PC-9 (cell line): ENCODE measurements at places on chromosomes 1 and 21. TPM values are rescaled to one million over a fixed set of nuclear protein-coding genes. Genes with fewer than 3 reads are reported as not detected.

MRPS15 gene
- total RNA-seq: 138 and 200 TPM in 2 replicates

LAMC2 gene
- 105 and 109 TPM in 2 replicates for total RNA-seq

KIF14 gene
- 22.8 and 30.0 TPM in 2 replicates for total RNA-seq

OVAAL gene
- total RNA-seq: not detected in 2 replicates

LCE2C gene
- not detected in 2 replicates for total RNA-seq

NR1I3 gene
- not detected in 2 replicates for total RNA-seq

- no peaks in the 10 kb centered on the region for H3K36me3 ChIP-seq
- H3K27ac ChIP-seq: no peak overlapping the region
- no peak for DNase-seq
- no peaks in the 10 kb centered on the region for H3K4me1 ChIP-seq
Measured at GRCh38 chr1:165416876-165417275, 28.1 kb downstream of the RXRG start.

- no peak for DNase-seq
- H3K27ac ChIP-seq: no peak overlapping the region
- H3K27me3 ChIP-seq: no peaks in the 10 kb centered on the region
Measured at GRCh38 chr1:247614625-247615024, 9.2 kb downstream of the OR2G3 start.

DNA sequence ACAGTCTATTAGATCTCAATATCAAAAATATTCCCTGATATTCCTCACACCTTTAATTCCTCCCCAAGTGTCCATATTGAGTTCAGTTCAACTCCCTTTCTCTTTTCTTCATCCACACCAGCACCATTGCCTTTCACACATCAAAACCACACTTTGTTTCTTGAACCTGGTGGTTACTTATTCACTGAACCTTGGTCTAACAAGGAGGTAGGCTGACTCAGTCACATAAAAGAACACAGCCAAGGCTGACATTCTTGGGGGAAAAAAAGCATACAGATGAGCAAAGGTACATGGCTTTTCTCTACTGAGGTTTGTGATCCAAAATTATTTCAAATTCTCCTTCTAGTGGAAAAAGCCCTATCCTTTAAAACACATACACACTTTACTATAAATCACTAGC is 131.7 kb upstream of the USH2A start:
- no peak overlapping the region for H3K4me3 ChIP-seq
- no peaks in the 10 kb centered on the region for H3K36me3 ChIP-seq
- H3K4me1 ChIP-seq: no peaks in the 10 kb centered on the region
- no peaks in the 10 kb centered on the region for H3K27me3 ChIP-seq
- H3K27ac ChIP-seq: no peak overlapping the region

GRCh38 chr21:38223893-38224540 is 32.8 kb upstream of the KCNJ15 start:
- H3K4me3 ChIP-seq: no peak overlapping the region
- H3K27me3 ChIP-seq: no peaks in the 10 kb centered on the region

- peaks cover 67% of the 10 kb centered on the region for H3K4me1 ChIP-seq
- H3K27me3 ChIP-seq: no peaks in the 10 kb centered on the region
- H3K4me3 ChIP-seq: peak overlapping the region; percentile 90
Measured at GRCh38 chr1:61081686-61082310, 563 bp upstream of the NFIA start.

DNA sequence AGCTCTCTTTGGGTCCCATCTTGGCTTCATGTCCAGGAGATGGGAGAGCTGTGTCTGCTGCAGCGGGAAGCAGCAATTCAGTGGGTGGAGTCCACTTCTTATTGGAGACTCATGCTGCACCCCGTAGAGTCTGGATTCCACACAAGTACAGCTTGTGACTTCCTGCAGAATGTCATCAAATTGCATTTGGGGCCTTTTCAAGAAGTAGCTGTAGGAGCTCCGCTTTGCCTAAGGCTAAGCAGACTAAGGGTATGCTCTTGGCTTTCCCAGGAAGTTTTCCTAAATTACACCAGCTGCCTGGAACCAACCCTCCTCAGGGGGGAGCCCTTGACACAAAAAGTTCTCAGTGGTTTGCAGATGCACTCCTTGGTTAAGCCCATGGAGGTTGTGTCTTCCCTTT is 5.7 kb upstream of the MOB3C start:
- no peaks in the 10 kb centered on the region for H3K36me3 ChIP-seq
- no peak overlapping the region for H3K4me3 ChIP-seq
- no peak overlapping the region for H3K27ac ChIP-seq
- peaks cover 20% of the 10 kb centered on the region for H3K4me1 ChIP-seq
- H3K27me3 ChIP-seq: no peaks in the 10 kb centered on the region
- DNase-seq: peak; percentile 46

- H3K4me3 ChIP-seq: peak overlapping the region; percentile 93
- no peaks in the 10 kb centered on the region for H3K27me3 ChIP-seq
- H3K27ac ChIP-seq: no peak overlapping the region
Measured at GRCh38 chr1:2231532-2232254, 3.6 kb downstream of the SKI start.

- no peaks in the 10 kb centered on the region for H3K4me1 ChIP-seq
- no peak overlapping the region for H3K4me3 ChIP-seq
- no peak overlapping the region for H3K27ac ChIP-seq
- 0 out of 2 replicates have a peak, but pooled peaks cover 6% of the 10 kb centered on the region for H3K27me3 ChIP-seq
- no peaks in the 10 kb centered on the region for H3K36me3 ChIP-seq
Measured at GRCh38 chr1:239128541-239128940, 257.8 kb upstream of the CHRM3 start.

DNA sequence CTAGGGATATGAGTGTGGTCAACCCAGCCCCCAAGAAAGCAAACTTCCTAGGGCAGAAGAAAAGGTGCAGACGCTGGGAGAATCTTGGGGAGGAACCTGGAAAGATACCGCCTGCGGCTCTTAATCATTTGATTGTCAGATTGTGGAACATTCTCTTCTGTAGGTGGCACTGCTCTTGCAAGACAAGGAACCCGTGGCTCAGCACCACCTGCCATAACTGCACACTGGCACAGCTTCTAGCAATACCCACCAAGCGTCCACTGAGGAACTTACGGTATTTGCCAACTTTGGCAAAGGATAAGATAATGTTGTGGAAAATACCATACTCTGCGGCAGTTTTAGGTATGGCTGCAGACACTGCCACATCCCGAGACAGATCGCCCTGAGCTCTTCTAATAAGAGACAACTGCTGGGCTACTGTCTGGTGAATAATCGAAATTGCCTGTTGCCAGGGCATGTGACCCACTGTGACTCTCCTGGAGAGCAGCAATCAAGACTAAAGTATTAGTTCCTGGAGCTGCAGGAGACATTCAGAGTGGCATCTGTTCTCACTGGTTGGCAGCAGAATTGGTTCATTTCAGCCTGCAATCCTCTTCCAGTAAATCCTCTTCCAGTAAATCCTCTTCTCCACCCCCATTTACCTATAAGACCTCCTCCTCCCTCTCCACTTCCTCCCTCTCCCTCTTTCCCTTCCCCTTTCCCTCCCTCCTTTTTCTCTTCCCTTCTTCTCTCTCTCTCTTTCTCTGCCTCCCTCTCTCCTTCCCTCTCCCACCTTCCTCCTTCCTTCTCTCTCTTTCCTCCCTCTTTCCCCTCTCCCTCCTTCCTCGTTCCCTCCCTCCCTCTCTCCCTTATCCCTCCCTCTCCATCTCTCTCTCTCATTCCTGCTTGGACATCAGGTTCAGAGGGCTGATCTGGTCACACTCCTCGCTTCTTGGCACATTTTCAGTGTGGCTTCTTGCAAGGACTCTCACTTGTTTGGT is 49.7 kb upstream of the B3GALT5 start:
- no peaks in the 10 kb centered on the region for H3K36me3 ChIP-seq
- H3K4me3 ChIP-seq: no peak overlapping the region
- no peaks in the 10 kb centered on the region for H3K4me1 ChIP-seq
- no peak overlapping the region for H3K27ac ChIP-seq
- no peak for DNase-seq

DNA sequence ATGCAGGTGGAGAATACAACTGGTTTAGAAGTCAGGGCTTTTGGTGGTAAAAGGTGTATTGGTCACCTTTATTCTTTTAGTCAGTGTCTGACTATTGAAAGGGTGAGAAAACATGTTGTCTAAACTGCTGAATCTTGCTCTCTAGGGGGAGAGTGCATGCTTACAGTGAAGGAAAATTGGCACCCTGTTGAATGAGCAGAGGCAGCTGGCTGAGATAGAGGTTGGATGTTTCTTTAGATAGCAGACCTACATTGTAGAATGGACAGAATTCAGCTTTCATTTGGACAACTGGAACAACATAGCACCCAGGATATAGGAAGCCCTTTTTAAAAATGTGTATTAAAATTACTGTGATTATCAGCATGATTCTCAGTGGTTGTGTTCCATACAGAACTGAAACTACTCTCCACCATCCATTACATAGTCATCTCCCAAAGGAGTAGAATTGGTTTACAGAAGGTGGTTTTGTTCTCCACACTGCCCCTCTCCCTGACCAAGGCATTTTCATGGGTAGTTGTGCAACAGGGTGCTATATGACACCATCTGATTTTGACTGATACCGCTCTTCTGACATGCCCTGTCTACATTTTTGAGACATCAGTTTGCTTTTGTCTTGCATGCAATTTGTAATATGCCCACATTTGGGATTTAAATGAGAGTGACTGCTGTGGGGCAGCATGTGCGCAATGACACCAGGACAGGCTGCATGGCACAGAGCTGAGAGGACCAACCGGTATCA is 16.2 kb downstream of the RHOU start:
- H3K27me3 ChIP-seq: peaks cover 66% of the 10 kb centered on the region
- H3K27ac ChIP-seq: no peak overlapping the region
- H3K4me3 ChIP-seq: no peak overlapping the region
- no peak for DNase-seq

GRCh38 chr1:34292472-34292871 is 115.8 kb downstream of the C1orf94 start:
- H3K27ac ChIP-seq: no peak overlapping the region
- no peaks in the 10 kb centered on the region for H3K36me3 ChIP-seq
- H3K4me1 ChIP-seq: no peaks in the 10 kb centered on the region
- H3K4me3 ChIP-seq: no peak overlapping the region
- no peak for DNase-seq

DNA sequence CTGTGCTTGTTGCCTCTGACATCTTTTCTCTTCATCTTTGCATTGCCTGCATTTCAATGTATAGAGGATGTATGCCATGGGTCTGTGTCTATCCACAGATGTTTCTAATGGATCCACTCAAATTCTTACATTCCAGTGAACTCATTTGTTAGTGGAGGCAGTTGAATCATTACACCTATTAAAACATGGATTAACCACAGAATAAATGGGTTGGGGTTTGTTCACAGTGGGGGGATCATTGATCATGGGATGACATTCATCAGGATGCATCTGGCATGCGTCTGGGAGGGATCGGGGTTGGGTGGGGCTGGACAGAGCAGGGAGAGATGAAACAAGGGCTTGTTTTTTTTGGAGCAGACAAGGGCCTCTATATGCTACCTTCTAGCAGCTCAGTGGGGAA is 182.5 kb downstream of the RHOU start:
- no peak overlapping the region for H3K27ac ChIP-seq
- H3K4me1 ChIP-seq: no peaks in the 10 kb centered on the region
- peaks cover 50% of the 10 kb centered on the region for H3K27me3 ChIP-seq
- no peaks in the 10 kb centered on the region for H3K36me3 ChIP-seq

GRCh38 chr1:209708297-209708696 is 3.7 kb downstream of the HSD11B1 start:
- no peaks in the 10 kb centered on the region for H3K36me3 ChIP-seq
- H3K4me1 ChIP-seq: no peaks in the 10 kb centered on the region
- H3K27ac ChIP-seq: no peak overlapping the region
- DNase-seq: no peak

- H3K4me1 ChIP-seq: no peaks in the 10 kb centered on the region
- DNase-seq: no peak
- no peaks in the 10 kb centered on the region for H3K27me3 ChIP-seq
- no peak overlapping the region for H3K4me3 ChIP-seq
- H3K27ac ChIP-seq: no peak overlapping the region
Measured at GRCh38 chr21:41865002-41865777, 14.0 kb downstream of the PRDM15 start.

DNA sequence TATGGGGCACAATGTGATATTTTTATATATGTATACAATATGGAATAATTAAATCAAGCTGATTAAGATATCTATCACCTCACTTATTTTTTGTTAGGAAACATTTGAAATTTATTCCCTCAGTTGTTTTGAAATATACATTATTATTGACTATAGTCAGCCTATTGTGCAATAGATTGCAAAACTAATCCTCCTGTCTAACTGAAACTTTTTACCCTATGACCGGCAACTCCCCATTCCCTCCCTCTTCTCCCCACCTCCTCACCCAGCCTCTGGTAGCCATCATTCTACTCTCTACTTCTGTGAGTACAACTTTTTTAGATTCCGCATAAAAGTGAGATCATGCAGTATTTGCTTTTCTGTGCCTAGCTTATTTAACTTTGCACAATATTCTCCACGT is 117.7 kb upstream of the SGIP1 start:
- no peaks in the 10 kb centered on the region for H3K36me3 ChIP-seq
- H3K27me3 ChIP-seq: no peaks in the 10 kb centered on the region
- DNase-seq: no peak
- H3K4me3 ChIP-seq: no peak overlapping the region

DNA sequence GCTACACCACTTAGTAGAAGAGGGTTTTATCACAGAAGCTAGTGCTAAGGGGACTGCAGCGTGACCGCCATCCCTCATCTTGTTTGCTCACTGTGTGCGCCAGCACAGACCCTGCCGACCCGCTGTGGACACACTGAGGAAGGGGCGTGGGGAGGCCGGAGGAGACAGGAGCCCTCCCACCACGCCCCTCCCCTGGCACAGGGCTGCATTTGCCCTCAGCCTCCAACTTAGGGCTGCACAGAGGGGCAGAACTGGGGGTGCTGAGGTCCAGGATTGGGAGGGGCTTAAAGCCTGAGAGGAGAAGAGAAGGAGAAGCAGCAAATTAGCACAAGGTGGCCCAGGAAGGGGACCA is 37.2 kb downstream of the RRP1 start:
- H3K4me1 ChIP-seq: no peaks in the 10 kb centered on the region
- no peaks in the 10 kb centered on the region for H3K36me3 ChIP-seq
- peaks cover 3% of the 10 kb centered on the region; the same call in 1 of the 2 replicates for H3K27me3 ChIP-seq
- H3K4me3 ChIP-seq: no peak overlapping the region
- H3K27ac ChIP-seq: no peak overlapping the region

- no peaks in the 10 kb centered on the region for H3K27me3 ChIP-seq
- no peak overlapping the region for H3K4me3 ChIP-seq
- H3K4me1 ChIP-seq: no peaks in the 10 kb centered on the region
- H3K27ac ChIP-seq: no peak overlapping the region
Measured at GRCh38 chr21:18155508-18156193, 89.0 kb upstream of the CHODL start.

DNA sequence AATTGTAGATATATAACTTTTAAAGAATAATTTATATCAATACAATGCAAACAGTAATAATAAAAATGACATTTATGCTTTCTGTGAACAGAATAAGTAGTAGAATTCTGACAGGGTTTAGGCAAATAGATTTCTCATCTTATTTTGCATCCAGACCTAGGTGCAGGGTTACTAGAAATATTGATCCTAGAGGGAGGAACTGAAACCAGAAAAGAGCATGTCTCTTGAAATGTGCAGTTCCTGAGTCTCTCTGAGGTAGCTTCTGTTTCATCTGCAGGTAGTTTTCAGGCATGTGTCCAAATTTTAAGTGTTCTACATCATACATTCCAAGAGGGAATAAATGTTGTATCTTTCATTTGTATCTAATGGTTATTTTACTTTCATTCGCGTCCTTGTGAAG is 631.9 kb upstream of the ADGRL4 start:
- DNase-seq: no peak
- H3K36me3 ChIP-seq: no peaks in the 10 kb centered on the region
- H3K4me1 ChIP-seq: no peaks in the 10 kb centered on the region
- H3K4me3 ChIP-seq: no peak overlapping the region
- H3K27ac ChIP-seq: no peak overlapping the region
- no peaks in the 10 kb centered on the region for H3K27me3 ChIP-seq

- no peak overlapping the region for H3K4me3 ChIP-seq
- no peaks in the 10 kb centered on the region for H3K36me3 ChIP-seq
- H3K27me3 ChIP-seq: no peaks in the 10 kb centered on the region
- DNase-seq: no peak
- H3K4me1 ChIP-seq: no peaks in the 10 kb centered on the region
- H3K27ac ChIP-seq: no peak overlapping the region
Measured at GRCh38 chr1:60589916-60590315, 492.4 kb upstream of the NFIA start.
